SW 1271 (cell line): ENCODE measurements at places on chromosomes 5 and 9.
A peak's percentile ranks its signal among the peaks of the same experiment; 100 is the strongest.

DNA sequence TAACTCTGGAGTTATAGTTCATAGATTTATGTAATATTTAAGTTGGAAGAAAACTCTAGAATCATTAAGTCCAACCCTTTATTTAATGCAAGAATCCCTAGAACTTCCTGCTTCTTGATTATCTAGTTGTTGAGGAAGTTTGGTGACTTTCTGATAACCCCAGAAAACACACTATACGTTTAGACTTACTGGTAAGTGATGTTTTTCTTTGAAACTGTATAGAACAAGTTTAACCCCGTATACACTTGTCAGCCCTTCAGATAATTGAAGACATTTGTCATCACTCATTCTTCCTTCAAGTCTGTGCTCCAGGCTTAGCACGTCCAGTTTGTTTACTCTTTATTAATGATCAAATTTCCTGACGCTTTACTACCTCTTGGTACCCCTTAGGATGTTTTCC, 9.0 kb downstream of the NDUFS4 start:
- DNase-seq = no peak

DNA sequence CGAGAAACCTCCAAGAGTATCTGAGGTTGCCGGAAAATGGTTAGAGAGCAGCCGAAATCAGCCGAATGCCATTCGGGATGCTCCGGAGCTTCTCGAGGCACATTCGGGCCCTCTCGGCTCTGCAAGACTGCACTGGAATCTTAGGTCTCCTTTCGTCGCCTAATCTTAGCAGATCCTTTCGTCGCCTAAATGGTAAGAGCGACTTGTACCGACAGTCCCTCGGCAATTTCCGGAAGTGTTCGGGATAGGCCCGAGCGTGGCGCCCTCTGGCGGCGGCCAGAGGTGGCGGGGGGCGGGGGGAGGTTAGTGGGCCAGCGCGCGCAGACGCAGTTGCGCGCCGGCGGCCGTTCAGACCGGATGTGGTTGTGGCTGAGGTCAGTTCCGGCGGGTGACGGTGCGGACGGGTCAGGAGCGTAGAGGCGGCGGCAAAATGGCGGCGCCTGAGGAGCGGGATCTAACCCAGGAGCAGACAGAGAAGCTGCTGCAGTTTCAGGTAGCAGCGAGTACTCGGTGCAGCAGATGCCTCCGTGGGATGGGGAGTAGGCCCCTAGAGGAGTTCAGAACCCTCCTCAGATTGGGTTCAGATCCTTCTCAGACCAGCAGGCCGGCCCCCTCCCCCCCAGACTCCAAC, at the start of gene FAF2:
FAF2 (plus strand) TSS at position 408 of the 631 bp plus-strand sequence; CDS start at position 431, 23 bp downstream.
- DNase-seq = peak; percentile 98

GRCh38 chr9:690517-691111, 150.9 kb upstream of the DMRT1 start:
- no peak for DNase-seq

DNA sequence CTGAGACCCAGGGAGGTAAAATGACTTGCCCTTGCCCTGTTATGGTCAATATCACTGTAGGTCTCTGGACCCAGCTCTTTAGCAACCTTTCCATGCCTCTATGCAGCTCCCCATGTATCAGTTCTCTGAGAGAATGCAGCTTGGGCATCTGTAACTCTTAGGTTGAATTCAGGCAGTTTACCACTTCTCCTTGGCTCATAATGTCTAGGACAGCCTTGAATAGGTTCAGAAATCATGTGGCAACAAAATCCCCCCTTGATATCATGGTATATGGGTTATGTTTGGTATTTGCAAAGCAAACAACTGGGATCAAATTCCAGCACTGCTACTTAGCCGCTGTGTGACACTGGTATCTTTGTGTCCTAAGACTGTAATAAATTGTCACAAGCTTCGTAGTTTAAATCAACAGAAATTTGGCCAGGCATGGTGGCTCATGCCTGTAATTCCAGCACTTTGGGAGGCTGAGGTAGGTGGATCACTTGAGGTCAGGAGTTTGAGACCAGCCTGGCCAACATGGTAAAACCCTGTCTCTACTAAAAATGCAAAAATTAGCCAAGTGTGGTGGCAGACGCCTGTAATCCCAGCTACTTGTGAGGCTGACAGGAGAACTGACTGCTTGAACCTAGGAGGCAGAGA, 10.7 kb upstream of the SUB1 start:
- no peak for DNase-seq

- no peak for DNase-seq
These were observed 463.3 kb downstream of the IRX1 start for GRCh38 chr5:4058899-4059298.

GRCh38 chr9:99809586-99810319, 11.9 kb upstream of the NR4A3 start:
- no peak for DNase-seq

GRCh38 chr5:116532762-116533525, 41.7 kb downstream of the SEMA6A start:
- no peak for DNase-seq

DNA sequence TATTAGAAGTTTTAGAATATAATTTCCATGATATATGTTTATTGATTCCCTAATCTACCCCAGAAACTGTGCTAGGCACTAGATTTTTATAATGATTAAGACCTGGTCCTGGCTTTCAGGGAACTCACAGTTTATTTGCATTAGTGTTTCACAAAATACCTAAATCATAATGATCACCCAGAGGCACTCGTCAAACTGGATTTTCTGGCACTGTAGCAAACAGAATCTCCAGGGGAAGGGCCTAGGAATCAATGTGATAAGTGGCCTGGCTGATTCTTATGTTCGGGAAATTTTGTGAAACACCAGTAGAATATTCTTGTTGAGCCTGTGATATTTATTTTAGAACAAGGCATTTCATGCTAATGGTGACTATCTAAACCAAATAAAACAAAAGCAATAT, 37.4 kb upstream of the SRP19 start:
- no peak for DNase-seq
